GM13976 (cell line): ENCODE measurements at places on chromosomes 5 and 9.

GRCh38 chr5:124050120-124050770 is 538.3 kb downstream of the CSNK1G3 start:
- DNase-seq = no peak

- DNase-seq = no peak
These were observed 8.7 kb upstream of the CAPSL start for GRCh38 chr5:35947085-35947484.

GRCh38 chr9:23342291-23342690 is 483.7 kb downstream of the ELAVL2 start:
- no peak for DNase-seq

DNA sequence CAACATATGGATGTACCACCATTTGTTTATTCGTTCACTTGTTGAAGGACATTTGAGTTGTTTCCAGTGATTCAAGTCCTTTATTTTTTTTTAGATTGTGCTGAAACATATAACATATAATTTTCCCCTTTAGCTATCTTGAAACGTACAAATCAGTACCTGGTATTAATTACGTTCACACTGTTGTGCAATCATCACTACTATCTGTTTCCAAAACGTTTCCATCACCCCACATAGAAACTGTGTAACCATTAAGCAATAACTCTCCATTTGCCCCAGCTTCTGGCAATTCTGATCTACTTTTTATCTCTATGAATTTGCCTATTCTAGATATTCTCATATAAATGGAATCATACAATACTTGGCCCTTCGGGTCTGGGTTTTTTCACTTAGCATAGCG is 116.0 kb downstream of the FGF1 start:
- DNase-seq = no peak

DNA sequence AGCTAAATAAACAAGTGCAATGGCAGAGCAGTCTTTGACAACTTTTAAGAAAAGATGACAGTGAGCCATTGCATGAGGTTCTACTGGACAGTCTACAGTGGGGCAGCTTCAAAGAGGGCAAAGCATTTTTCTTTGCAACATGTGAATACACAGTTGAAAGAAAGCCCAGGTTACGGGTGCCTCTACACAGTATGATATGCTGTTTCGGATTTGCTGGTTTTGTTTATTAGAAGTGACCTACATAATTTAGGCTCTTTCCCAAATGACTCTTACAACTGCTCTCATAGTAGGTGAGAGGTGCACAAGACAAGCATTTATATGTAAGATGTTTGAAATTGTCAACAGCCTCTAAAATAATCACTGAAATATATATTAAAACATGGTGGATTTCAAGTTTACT is 62.4 kb downstream of the MEF2C start:
- no peak for DNase-seq
